ENCODE measurements at places on chromosomes 6 and 20.

DNA sequence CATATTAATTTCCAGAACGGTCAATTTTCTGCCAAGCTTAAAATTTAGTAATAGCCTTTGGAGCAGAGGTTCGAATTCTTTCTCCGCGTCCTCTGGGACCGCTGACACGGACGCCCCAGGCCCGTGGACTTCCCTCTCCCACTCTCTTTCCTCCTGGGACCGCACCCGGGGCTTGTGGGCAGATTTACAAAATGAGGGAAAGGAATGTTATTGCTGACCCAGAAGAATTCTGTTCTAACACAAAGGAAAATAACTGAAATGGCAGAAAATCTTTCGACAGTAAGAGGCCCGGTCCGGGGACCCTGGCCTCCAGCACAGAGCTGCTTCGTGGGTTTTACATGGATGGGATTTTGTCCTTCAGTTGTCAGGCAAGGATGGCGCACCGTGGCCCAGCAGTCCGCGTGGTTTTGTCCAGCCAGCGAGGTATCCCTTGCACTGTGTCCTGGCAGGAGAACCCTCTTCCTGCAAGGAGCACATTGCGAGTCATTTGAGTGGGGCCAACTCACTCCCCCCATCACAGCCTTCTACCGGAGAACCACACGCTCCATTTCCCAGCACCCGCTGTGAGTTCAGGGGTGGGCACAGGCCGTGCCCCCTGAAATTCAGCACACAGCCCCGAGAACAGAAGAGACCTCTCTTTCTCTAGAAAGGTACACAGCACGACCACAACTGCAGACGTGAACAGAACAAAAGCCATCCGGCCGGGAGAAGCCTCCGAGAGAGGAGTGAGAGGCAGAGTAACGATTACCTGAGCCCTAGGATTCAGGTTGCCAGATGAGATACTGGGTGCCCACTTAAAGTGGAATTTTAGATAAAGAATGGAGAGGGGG, 106.0 kb upstream of the AFDN start:
- DNase-seq: no peak

DNA sequence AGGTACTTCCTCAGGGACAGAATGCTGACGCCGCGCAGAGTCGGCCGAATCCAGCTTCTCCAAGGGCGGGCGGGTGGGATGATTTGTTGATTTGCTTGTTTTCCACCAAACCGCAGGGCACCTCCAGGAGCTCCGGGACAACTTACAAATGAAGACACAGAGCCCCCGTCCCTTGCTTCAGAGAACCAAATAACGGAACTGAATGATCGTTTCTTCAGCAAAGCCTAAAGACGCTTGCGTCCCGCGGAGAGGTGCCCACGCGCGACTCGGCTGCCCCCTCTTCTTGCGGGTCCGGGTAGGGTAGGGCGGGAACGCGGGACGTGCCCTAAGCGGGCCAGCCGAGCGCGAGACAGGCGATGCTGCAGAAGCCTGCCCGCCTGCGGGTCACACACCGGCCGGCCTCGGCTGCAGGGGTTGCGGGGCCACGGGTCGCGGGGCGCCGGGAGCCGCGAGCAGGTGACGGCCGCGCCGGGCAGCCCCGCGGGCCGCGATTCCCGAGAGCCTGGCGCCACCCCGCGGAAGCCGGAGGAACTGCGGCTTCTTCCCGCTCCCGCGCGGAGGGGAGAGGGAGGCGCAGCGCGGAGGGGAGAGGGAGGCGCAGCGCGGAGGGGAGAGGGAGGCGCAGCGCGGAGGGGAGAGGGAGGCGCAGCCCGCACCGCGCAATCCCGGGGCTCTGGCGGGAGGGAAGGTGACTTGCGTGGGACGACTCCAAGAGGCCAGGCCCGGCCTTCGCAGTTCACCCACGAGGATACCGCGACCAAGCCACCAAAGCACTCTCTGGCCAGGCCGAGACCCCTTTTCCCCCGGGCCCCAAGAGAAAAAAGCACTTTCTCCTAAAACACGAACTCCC, 7.7 kb upstream of the FOXF2 start:
- DNase-seq: peak; percentile 74

DNA sequence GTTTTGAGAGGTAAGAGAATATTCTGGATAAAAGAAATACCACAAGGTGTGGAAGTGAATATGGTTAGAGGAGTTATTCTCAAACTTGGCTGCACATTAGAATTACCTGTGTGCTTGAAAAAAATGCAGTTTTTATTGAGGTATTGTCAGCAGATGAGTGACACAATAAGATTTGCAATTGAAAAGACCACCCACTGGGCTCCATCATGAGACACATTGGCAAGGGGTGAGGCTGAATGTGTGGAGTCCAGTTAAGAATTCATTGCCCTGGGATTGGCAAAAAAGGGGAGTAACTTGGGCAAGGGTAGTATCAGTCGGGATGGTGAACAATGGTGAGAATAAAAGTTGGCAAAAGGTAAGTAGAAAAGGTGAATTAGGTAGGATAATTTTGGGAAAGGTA, 63.5 kb downstream of the MEI4 start:
- DNase-seq: no peak

GRCh38 chr6:80433010-80433672, 326.7 kb downstream of the BCKDHB start:
- DNase-seq: no peak

DNA sequence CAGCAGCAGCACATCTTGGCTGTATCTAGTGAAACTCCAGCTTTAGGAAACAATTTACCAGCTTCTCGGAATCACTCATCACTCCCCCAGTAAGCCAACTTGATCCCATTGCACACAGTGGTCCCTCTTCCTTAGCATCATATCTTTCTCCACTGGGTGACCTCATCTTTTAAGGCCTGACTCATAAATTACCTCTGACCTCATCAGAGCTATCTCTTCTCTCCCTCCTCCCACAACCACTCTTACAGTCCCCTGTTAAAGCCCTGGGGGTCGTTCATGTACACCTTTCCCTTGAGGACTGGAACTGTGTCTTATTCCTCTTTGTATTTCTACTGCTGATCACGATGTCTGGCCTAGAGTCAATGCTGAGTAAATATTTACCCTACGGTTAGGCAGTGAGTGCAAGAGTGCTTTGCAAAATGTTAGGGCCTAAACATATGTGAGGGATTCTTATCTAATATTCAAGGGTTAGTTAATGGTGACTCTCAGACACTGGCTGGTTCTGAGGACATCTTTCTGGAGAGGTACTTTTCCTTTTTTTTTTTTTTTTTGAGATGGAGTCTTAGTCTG, 187.2 kb downstream of the LRFN2 start:
- no peak for DNase-seq

GRCh38 chr6:40946738-40947301, 92.2 kb downstream of the UNC5CL start:
- no peak for DNase-seq

DNA sequence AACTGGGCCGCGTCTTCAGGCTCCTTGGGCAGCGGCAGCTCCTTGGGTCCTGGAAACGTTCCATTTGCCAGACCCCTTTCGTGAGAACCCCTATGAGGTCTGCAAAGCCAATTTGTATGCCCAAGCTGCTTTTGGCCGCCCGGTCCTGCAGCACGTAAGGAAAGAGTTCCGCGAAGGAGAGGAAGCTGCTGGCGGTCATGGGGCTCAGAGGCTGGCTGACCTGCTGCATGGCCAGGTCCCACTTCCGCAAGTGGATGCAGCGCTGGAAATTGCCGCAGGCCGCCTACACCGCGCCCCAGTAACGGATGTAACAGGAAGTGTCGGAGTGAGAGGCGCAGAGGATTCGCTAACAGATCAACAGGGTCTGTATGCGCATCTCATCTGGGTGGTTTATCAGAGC, 18.8 kb downstream of the RFPL4B start:
- DNase-seq: no peak

DNA sequence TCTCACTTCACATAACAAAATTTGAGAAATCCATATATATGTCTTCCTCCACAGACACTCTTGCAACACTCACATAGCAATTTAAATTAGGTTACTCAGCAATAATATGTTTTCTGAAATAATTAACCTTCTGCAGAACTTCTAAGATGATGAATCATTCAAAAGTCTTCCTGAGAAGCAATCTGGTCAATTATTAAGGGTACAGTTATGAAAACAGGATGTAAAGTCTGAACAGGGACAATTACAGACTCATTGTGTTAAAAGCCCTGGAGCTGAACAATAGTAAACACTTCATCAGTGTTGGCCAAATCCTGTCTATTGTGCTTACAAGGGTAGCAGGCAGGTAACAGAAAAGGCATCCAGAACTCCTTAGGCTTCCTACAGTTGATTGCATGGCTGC, 75.4 kb downstream of the FILIP1 start:
- peak; percentile 88 for DNase-seq

DNA sequence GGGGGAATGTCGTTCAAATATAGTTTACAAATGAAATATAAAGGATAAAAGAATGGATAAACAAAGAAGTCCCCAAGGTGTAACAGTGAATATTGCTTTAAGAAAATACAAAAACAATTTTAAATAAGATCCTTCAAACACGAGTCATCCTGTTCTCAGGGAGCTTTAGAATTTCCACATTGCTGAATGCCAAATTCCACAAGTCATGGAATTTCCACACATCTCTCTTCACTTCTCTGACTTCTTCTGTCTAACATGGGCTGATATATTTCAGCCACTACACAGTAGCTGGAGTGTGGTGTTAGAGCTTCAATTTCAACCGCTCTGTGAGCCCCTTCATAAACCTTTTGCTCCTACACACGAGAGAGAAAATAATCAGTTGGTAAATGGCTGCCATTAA, 28.0 kb downstream of the IL22RA2 start:
- no peak for DNase-seq

- DNase-seq: no peak
These were observed 180.6 kb downstream of the FOXA2 start for GRCh38 chr20:22403632-22404361.

- no peak for DNase-seq
These were observed 126.4 kb downstream of the CEP57L1 start for GRCh38 chr6:109221543-109222195.

GRCh38 chr6:161918628-161919205, 644.9 kb upstream of the AGPAT4 start:
- no peak for DNase-seq

GRCh38 chr6:33702345-33702977, 9.0 kb downstream of the UQCC2 start:
- DNase-seq: peak; percentile 51

DNA sequence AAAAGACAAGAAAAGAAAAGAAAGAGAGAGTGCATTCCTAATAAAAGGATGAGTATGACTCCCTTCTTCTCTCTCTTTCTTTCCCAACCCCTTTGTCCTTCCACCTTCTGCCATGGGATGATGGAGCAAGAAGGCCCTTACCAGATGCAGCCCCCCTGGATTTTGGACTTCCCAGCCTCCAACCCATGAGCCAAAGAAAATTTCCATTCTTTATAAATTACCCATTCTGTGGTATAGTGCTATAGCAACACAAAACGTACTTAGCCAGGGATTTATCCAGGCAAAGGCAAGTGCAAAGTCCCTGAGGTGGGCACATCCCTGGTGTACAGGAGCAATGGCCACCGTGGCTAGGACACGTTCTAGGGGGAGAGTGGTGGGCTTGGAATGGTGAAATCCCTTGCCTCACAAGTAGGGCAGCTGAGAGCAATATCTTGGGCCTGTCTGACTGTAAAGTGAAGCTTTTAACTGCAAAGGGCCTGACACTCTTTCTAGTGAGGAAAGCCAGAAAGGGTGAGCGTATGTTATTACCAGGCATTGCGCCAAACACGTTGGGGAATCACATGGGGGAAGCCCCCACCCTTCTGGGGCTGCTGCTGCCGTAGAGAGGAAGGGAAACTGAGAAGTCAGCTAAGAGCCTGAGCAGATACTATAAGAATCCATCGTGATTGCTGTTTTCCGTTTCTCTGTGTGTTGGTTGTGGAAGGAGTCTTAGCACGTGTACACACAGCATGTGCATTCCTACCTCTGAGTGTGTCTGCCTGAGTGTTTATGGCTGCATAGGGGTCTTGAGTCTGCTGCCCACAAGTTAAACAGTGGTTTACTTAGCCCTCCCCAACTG, 50.7 kb upstream of the SIRPA start:
- DNase-seq: no peak

- DNase-seq: no peak
These were observed 247.0 kb upstream of the KCNQ5 start for GRCh38 chr6:72374857-72375256.

DNA sequence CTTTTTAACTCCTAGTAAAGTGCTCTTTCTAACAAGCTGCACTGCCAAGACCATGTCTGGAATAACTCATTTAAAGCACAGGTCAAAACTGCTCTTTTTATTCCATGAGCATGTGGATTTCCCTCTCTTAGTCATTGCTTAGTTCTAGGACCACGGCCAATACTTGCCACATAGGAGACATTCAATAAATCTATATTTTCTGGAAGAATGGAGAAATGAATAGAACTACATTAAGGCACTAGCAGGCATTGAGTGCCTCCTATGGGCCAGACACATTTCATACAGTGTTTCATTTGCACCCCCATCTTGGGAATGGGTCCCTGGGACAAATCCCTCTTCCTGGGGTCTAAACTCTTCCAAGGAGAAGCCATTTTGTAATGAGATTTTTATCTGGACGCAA, 552.8 kb upstream of the CITED2 start:
- no peak for DNase-seq

- no peak for DNase-seq
These were observed 298.2 kb upstream of the MARCKS start for GRCh38 chr6:113558966-113559365.

DNA sequence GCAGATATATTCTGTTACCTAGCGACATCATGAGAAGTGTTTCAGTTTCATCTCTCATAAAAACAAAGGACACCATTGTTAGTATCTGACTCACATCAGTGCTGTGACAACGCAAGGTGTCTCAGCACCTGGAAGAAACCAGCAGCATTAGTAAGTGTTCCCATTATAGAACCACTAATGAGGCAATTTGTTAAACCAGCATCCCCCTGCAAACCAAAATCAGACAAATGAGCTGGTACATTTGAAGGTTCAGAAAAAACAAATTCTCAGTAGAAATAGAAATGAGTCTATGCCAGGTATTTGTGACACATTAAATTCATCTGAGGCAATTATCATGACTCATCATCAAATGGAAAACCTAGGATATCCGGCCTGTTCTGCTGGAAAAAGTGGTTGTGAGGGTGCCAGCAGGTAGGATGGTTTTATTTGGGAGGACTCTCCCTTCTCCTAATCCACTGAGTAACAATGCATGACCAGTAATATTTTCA, 151.7 kb downstream of the TMEM200A start:
- DNase-seq: no peak

Data from Caki2 (cell line).